ENCODE measurements at places on chromosomes 7 and 10.

DNA sequence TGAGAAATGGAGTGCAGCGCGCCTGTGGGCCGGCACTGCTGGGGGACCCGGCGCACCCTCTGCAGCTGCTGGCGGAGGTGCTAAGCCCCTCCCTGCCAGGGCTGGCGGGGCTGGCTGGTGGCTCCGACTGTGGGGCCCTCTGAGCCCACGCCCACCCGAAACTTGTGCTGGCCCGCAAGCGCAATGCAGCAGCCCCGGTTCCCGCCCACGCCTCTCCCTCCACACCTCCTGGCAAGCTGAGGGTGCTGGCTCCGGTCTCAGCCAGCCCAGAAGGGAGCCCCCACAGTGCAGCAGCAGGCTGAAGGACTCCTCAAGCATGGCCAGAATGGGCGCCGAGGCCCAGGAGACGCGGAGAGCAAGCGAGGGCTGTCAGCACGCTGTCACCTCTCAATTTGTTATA, 1063.0 kb upstream of the AUTS2 start:
- DNase-seq = no peak

DNA sequence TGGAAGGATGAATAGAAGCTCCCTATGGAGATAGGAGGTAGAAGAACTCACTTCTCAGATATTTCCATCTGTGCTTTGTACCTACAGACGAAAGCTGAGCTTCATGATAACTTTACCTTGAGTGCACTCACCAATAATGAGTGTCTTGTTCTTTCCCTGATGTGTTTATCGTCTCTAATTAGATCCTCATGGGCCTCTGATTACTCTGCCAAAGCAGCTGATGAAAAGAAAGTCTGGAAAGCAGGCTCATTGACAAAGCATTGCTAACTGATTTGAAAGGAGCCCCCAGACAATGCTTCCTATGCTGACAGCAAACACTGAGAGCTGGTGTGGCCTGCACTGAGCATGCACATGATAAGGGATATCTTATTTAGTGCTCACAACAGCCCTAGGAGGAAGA, 183.9 kb upstream of the GHITM start:
- no peak for DNase-seq

DNA sequence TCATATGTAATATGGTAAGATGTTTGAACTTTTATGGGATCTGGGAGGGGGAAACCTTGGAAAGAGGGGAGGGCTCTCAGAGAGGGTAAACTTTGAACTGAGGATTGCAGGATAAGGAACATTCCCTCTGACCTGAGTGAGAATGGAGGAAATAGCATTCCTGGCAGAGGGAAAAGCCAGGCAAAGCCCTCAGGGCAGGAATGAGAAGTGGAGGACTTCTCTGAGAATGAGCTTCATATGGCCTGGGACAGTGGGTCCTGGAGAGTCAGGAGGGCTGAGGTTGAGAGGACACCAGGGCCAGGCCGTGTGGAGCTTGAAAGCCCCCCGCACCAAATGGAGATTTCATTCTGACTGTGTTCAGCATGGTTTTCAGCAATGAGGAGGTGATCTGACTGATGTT, 34.2 kb downstream of the NPVF start:
- no peak for DNase-seq

- no peak for DNase-seq
Observed at GRCh38 chr7:27101171-27101956, 1.1 kb downstream of the HOXA2 start.

GRCh38 chr7:157404845-157405481, 68.2 kb downstream of the DNAJB6 start:
- DNase-seq = no peak

GRCh38 chr7:121305109-121305508, 23.7 kb upstream of the WNT16 start:
- no peak for DNase-seq

DNA sequence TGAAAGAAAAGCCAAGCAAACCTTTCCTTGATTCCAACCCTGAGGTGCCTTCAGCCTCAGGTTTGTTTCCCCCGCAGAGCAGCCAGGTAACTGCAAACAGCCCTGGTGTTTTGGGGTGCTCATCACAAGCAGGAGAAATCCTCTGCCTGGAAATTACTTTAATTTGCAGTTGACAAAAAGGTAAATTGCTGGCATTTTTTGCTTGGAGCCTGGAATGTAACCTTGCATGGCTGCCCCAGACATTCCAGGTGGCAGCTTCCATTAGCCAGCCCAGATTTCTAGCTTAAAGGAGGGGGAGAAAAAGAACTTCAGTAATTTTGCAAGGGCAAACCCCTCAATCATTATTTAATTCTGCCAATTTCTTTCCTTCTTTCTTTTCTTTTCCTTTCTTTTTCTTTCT, 194.4 kb downstream of the MYOF start:
- no peak for DNase-seq

DNA sequence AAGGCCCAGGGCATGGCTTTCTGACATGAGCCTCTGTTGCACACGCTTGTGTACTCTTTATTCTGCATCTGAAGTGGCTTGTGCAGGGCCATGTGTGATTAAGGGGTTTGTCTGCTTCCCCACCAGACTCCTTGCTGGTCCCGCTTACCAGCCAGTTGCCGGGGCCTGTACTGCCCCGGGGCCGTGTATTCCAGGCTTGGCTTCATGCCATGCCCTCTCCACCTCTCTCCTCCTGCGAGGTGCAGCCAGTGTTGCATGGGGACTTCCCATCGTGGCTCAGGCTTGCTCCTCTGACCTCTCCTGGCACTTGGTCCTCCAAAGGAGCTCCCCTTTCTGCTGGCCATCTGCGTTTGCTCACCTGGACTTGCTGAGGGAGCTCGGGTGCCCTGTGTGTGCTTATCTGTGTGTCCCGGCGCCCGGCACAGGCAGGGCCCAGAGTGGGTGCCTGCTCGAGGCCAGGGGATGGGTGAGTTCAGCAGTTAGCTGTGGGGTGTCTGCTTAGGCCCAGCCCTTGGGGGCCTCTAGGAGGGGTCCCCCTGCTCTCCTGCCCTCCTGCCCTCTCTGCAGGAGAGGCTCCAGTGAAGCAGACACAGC, 11.0 kb upstream of the C10orf143 start:
- no peak for DNase-seq

GRCh38 chr7:158271646-158272045, 316.0 kb downstream of the PTPRN2 start:
- no peak for DNase-seq

- DNase-seq = no peak
Observed at GRCh38 chr7:158586499-158587161, 993 bp downstream of the PTPRN2 start.

GRCh38 chr7:18565337-18565736, 69.8 kb downstream of the HDAC9 start:
- no peak for DNase-seq

DNA sequence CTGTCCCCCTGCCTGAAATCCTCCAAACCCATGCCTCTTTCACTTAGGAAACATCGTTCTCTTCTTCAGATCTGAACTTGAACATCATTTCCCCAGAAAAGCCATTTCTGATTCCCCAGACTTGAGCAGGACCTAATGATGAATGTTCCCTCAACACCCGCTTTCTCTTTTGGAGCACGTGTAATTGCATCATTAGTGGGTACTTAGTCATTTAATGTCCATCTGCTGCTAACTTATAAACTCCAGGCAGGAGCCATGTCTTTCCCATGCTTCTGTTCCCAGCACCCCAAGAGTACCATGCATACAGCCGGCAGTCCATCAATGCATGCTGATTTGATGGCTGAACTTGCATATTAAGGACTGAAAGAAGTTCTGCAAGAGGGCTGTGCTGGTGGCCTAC, 36.5 kb upstream of the ECHDC3 start:
- no peak for DNase-seq

- no peak for DNase-seq
Observed at GRCh38 chr10:13822490-13822889, 235.7 kb downstream of the PRPF18 start.

- no peak for DNase-seq
Observed at GRCh38 chr7:155769701-155770100, 42.6 kb downstream of the SHH start.
